ENCODE measurements at places on chromosomes 1 and 21.

- DNase-seq, result peak; percentile 12
Measured at GRCh38 chr1:44515416-44515815, 110.4 kb downstream of the RNF220 start.

DNA sequence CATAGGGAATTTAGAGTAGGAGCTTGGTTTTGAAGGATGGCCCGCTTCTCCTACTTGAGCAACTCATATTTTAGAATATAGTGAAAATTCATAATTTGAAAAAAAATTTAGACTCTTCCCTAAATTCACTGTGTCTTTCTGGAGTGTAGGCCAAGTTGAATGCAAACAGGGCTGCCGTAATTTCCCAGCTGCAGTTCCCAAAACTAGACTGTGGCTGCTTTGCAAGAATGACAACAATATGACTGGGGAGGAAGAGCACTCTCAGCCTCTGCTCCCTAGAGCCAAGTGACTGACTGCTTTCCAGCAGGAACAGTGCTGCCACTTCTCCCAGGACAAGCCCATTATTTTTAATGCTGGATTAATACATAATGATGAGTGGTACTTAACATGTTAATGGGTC lies 209.0 kb downstream of the RHOU start:
- no peak for DNase-seq

- no peak for DNase-seq
Measured at GRCh38 chr1:167718914-167719691, 2.7 kb upstream of the MPZL1 start.

DNA sequence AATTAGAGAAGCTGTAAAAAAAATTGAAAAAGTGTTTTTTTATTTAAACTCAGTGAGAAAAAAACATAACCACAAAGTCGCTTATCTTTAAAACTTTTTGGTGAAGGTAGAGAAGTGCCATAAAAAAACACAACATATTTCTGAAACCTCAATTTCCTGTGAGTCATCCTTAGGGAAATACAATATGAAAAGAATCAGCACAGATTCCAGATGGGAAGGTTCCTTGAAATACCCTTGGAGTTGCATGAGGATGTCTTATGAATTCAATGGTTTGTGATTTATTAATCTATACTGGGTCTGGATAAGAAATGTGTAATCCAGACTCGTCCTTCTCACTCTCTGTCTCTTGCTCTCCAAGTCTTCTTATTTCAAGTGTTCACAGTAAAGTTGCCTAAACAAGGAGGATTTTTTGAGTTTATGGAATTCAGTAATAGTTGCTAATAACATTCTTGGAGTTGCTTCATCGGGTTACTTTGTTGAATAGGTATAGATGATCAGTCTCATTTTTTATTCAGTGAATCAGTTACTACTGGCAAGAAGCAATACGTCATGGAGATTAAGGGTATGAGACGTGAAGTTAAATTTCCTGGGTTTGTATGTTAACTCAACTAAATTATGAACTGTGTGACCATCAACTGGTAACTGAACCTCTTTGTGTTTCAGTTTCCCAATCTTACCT lies 191.4 kb downstream of the KCNK2 start:
- peak; percentile 80 for DNase-seq

Data from EH (cell line).